ENCODE measurements at places on chromosomes 1 and 21. TPM values are rescaled to one million over a fixed set of nuclear protein-coding genes. Genes with fewer than 3 reads are reported as not detected.

PLA2G2A gene
- total RNA-seq, result 0.35 TPM

AADACL4 gene
- 0.04 TPM for total RNA-seq

OLFM3 gene
- 0.40 TPM for total RNA-seq

FCRLA gene
- total RNA-seq, result 0.35 TPM

IL10RB gene
- total RNA-seq, result 25.9 TPM

GRCh38 chr1:174023440-174023839 lies 1.3 kb upstream of the RC3H1 start:
- no peaks in the 10 kb centered on the region for H3K36me3 ChIP-seq
- no peaks in the 10 kb centered on the region for H3K27me3 ChIP-seq
- peak overlapping the region; percentile 97 for H3K27ac ChIP-seq
- H3K4me1 ChIP-seq, result peaks cover 17% of the 10 kb centered on the region

DNA sequence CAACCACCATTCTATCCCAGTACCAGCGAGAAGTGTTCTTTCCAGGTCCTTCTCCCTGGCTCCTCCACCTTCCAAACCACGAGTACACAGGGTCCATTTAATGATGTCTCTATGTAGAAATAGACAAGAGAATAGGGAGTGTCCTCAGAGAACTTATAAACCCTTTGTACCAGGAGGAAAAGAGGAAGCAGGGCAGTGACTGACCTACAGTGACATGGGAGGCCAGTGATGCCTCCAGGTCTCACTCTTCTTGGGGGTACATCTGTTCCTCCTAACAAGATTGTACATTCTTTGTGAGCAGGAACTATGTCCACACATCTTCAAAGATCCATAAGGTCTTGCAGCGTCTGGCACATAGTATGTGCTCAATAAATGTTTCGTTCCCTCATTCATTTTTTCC lies 18.7 kb upstream of the FMOD start:
- no peak for DNase-seq
- peaks cover 6% of the 10 kb centered on the region for H3K27me3 ChIP-seq
- H3K4me1 ChIP-seq, result peaks cover 14% of the 10 kb centered on the region
- H3K27ac ChIP-seq, result no peak overlapping the region
- H3K4me3 ChIP-seq, result no peak overlapping the region

DNA sequence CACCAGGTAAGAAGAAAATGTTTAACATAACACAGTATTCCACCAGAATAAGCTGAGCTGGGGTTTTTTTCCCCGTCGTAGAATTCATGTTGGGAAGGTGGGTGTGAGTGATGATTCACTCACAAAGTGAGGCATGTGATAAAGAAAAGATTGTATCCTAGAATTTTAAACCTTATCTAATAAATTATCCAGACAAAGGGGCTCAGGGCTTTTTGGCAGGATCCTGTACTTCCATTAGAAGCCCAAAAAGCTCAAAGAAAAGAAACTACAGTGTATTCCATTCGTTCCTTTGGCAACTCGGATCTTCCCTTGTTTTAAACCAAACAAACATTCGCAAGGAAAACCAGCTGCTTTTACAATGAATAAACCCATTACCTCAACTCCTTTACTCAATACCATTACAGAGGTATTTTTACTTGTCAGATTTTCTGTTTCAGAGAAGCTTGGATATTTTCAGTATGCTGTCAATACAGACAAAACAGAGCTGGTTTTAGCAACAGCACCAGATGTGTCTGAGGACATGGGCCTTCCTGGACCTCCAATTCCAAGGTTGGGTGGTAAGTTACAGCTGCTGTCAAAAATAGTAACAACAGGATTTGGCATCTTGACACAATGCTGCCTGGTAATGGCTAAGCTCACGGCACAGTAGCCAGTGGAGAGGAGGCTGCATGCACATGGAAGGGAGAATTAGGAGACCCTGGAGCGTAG lies 159.9 kb upstream of the RUNX1 start:
- no peaks in the 10 kb centered on the region for H3K27me3 ChIP-seq
- peak; percentile 46 for DNase-seq
- H3K36me3 ChIP-seq, result no peaks in the 10 kb centered on the region
- peaks cover 53% of the 10 kb centered on the region for H3K4me1 ChIP-seq

DNA sequence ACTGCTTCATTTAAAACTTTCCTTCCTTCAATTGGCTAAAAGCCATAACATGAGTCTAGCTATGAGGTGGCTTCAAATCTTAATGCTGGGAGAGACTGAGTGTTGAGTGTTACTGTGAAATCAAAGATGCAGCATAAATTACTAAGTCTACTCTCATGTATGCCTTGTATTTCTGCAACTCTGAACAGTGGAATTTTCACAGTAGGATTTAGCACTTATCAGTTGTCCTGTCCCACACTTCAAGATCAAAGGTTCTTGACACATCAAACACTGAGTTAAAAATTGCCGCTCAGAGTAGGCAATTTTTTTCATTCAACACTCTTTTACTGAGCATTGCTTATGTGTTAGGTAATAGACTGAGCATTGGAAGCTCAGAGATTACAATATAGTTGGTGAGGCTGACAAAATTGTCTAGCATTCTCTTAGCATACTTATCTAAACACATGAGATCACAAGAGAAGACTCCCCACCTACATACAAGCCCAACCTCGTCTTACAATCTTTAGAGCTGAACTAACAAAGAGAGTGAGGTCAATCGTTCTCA lies 56.4 kb upstream of the ADORA3 start:
- H3K36me3 ChIP-seq, result no peaks in the 10 kb centered on the region
- no peaks in the 10 kb centered on the region for H3K27me3 ChIP-seq
- DNase-seq, result no peak
- no peak overlapping the region for H3K27ac ChIP-seq
- no peak overlapping the region for H3K4me3 ChIP-seq

GRCh38 chr1:172838680-172839313 lies 179.9 kb downstream of the FASLG start:
- no peak overlapping the region for H3K4me3 ChIP-seq
- H3K27ac ChIP-seq, result no peak overlapping the region
- H3K4me1 ChIP-seq, result no peaks in the 10 kb centered on the region

- peak overlapping the region; percentile 90 for H3K4me3 ChIP-seq
- H3K36me3 ChIP-seq, result no peaks in the 10 kb centered on the region
- no peaks in the 10 kb centered on the region for H3K27me3 ChIP-seq
- no peak for DNase-seq
- H3K4me1 ChIP-seq, result peaks cover 7% of the 10 kb centered on the region
Measured at GRCh38 chr1:62436039-62436465, 797 bp upstream of the USP1 start.

DNA sequence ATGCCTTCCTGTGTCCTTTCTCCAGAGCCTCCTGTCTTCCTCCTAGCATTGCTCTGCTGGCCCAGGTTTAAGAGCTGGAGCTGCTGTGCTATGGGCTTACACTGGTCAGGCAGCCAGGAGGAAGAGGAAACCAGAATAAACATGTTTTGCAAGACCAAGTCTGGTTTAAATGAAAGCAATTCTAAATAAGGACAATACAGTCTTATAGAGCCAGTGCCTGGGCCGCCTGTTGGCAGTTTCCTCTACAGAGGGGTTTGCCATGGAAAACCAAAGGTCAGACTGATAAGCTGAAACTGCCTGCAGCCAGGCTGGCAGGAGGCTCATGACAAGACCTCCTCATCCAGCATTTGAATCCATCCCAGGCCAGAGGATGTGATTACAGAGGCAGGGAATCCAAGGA lies 92.9 kb upstream of the FGGY start:
- H3K27ac ChIP-seq, result no peak overlapping the region
- peaks cover 2% of the 10 kb centered on the region for H3K4me1 ChIP-seq
- peak; percentile 45 for DNase-seq
- no peak overlapping the region for H3K4me3 ChIP-seq
- H3K36me3 ChIP-seq, result no peaks in the 10 kb centered on the region
- H3K27me3 ChIP-seq, result no peaks in the 10 kb centered on the region

DNA sequence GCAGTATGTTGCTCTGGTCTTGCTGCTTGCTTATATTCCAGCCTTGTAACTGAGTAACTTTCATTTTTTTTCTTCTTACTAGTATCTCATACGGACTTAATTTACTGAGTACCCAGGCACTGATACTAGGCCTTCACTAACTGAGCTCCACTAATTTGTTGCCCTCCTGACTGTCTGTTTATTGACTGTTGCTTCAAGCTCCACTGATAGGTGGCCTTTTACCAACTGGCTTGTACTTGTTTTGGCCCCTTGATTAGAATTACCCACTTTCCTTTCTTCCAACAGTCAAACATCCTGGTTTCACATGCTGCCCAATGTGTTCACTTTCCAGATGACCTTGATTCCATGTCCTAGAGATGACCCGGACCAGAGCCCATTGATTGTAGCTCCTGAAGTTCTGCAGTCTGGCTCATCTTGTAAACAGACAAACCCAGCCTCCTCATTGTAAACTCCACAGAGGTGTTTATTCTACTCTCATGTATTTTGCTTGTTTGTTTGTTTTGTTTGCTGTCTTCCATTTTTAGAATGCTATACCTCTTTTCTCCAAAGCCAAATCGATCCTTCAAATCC lies 27.7 kb downstream of the RGS1 start:
- no peak overlapping the region for H3K4me3 ChIP-seq
- H3K36me3 ChIP-seq, result no peaks in the 10 kb centered on the region
- H3K4me1 ChIP-seq, result no peaks in the 10 kb centered on the region
- no peak overlapping the region for H3K27ac ChIP-seq
- no peaks in the 10 kb centered on the region for H3K27me3 ChIP-seq

DNA sequence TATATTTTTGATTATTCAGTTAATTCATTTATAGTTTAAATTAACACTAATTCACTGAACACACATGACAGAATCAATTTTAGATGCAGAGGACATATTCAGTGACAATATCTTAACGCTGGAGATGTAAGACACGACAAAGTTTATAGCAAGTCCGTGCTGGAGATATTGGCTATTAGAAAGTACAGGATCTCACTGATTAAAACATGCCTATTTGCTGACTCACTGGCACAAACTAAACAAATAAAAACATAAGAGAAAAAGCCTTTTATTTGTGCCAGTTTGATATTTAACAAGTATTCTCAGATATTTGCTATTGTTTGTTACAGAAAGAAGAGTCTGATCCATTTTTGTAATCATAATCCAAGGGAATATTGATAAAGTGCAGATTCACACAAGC lies 1122.9 kb upstream of the B3GALT2 start:
- H3K4me1 ChIP-seq, result no peaks in the 10 kb centered on the region
- H3K4me3 ChIP-seq, result no peak overlapping the region
- no peaks in the 10 kb centered on the region for H3K36me3 ChIP-seq
- DNase-seq, result no peak
- H3K27ac ChIP-seq, result no peak overlapping the region

- H3K27me3 ChIP-seq, result peaks cover 2% of the 10 kb centered on the region
- no peak overlapping the region for H3K4me3 ChIP-seq
- no peak overlapping the region for H3K27ac ChIP-seq
- peak; percentile 44 for DNase-seq
- H3K4me1 ChIP-seq, result peaks cover 19% of the 10 kb centered on the region
Measured at GRCh38 chr1:223033658-223034057, 109.4 kb downstream of the TLR5 start.

DNA sequence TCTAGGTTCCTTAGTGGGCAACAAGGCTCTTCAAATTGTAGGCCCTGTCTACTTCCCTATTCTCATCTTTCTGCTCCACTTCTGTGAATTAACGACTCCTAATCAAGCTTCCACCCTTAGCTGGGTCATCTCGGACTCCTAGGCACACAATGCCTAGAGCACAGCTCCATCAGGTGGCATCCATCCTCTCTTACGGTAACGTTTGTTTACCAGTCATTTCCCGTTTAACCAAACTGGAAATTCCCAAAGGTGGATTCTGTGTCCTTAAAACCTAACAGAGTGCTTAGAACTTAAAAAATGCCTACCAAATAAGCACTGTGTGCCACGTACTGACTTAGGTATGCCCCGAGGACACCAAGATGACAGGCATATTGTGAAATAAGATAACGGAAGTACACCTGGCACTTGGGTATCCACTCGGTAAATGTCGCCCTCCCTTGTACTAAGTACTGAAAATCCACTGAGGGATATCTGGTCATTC lies 1.5 kb downstream of the PARP1 start:
- H3K4me1 ChIP-seq, result peaks cover 44% of the 10 kb centered on the region
- DNase-seq, result no peak
- peaks cover 10% of the 10 kb centered on the region for H3K36me3 ChIP-seq
- no peaks in the 10 kb centered on the region for H3K27me3 ChIP-seq
- peak overlapping the region; percentile 65 for H3K4me3 ChIP-seq

DNA sequence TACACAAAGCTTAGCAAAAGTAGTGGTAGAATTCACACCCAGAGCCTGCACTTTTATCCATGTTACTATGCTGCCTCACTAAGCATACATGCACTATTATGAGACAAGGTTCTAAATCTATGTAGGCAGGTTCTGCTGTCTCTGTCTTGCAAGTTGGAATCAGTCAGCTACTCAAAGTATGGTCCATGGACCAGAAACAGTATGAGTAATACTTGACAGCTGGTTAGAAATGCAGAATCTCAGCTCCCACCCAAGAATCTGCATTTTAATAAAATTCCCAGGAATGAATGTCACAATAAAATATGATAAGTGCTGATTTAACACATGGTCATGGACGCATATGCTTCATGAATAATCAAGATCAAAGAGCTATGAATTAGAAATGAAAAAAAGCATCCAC lies 50.5 kb downstream of the DSCAM start:
- no peaks in the 10 kb centered on the region for H3K27me3 ChIP-seq
- no peak overlapping the region for H3K27ac ChIP-seq
- H3K4me1 ChIP-seq, result peaks cover 9% of the 10 kb centered on the region
- no peak for DNase-seq
- no peaks in the 10 kb centered on the region for H3K36me3 ChIP-seq

- DNase-seq, result no peak
- no peaks in the 10 kb centered on the region for H3K4me1 ChIP-seq
- no peak overlapping the region for H3K4me3 ChIP-seq
- H3K27me3 ChIP-seq, result no peaks in the 10 kb centered on the region
Measured at GRCh38 chr1:236370420-236370819, 23.7 kb upstream of the EDARADD start.

DNA sequence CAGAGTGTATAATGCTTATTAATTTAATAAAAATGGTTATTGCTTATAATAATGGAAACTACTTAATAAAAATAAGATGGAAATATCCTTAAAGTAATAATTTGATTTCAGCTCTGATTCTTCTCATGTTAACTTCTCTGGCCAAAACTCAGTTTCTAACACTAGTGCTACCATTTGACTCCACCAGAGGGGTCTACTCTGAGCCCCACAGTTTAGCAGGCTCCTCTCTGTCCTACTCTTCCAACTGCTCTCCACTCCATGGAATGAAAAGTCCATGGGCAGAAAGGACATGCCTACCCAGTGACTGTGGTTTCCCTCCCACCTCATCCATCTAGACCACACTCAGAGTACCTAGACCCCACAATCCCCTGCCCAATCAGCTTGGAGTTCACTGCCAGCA lies 489.1 kb upstream of the CAMK1G start:
- DNase-seq, result no peak
- no peak overlapping the region for H3K27ac ChIP-seq
- no peaks in the 10 kb centered on the region for H3K4me1 ChIP-seq
- no peaks in the 10 kb centered on the region for H3K36me3 ChIP-seq

- H3K27me3 ChIP-seq, result no peaks in the 10 kb centered on the region
- H3K4me1 ChIP-seq, result no peaks in the 10 kb centered on the region
- no peak overlapping the region for H3K27ac ChIP-seq
- H3K36me3 ChIP-seq, result no peaks in the 10 kb centered on the region
- no peak overlapping the region for H3K4me3 ChIP-seq
Measured at GRCh38 chr1:237901299-237901934, 10.7 kb upstream of the ZP4 start.

All from muscle of leg (tissue), 16 donors.